ENCODE measurements at places on chromosomes 4 and X.

- DNase-seq = no peak
Measured at GRCh38 chr4:1187182-1187581, 14.8 kb upstream of the SPON2 start.

GRCh38 chr4:78083035-78083434 is 25.9 kb downstream of the FRAS1 start:
- DNase-seq = no peak

DNA sequence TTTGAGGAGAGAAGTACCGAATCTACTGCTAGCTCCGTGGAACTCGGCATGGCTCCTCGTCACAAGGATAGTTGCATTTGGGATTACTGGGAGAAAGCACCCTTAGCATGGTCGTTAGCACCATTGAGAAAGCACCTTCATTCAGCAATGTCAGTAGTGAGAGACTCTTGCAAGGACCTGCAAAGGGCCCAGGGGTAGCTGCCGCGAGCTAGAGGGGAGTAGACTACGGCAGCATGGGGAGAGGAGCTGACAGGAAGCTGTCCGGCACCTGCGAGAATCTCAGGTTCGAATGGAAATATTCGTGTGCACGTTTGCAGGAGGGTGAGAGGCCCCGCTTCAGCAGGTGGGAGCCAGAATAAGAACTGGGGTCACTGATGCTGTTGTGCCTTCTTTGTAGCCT is 20.2 kb downstream of the TLR10 start:
- no peak for DNase-seq

DNA sequence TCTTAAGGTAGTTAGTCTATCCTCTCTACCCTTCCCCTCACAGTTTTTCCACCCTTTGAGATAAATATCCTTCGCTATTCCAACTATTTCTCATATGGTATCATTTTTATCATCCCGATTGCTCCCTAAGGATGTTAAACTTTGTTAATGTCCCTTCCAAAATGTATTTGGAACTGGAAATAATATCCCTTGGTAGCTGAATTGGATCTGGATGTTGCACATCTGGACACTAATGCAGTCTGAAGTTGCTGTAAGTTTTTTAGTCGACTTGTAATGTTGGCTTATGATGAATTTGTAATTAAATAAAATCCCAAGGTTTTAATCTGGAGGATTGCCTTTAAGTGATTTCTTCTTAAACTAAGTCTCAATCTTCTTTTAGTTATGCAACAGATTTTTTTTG is 22.5 kb downstream of the XIAP start:
- no peak for DNase-seq

- peak; percentile 16 for DNase-seq
Measured at GRCh38 chrX:102808336-102808735, 87.8 kb downstream of the GPRASP3 start.

- DNase-seq = no peak
Measured at GRCh38 chrX:153827903-153828302, 2.4 kb downstream of the PDZD4 start.

- no peak for DNase-seq
Measured at GRCh38 chr4:21742326-21742725, 206.2 kb downstream of the KCNIP4 start.

DNA sequence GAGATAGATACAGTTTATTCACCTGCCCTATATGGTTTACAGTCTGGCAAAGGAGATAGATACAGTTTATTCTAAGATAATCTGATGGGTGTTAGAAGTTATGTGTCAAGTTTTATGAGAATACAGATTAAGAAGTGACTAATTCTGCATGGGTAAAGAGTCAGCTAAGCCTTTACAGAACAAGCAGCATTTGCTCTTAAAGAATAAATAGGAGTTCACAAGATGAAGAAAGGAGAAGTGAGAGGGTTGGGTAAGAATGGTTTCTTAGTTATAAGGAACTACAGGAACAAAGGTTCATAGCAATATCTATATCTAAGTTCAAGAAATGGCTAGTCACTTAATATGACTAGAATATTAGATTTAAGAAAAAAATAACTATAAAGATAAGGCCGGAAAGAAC is 47.6 kb downstream of the THOC2 start:
- no peak for DNase-seq

- DNase-seq = no peak
Measured at GRCh38 chrX:119072744-119073143, at the start of gene CT47C1. Gene CT47C1, plus strand, starts transcription at chrX:119072993. Its CDS starts 233 bp downstream, at chrX:119073226.

GRCh38 chr4:5368426-5368825 is 317.1 kb downstream of the STK32B start:
- no peak for DNase-seq

DNA sequence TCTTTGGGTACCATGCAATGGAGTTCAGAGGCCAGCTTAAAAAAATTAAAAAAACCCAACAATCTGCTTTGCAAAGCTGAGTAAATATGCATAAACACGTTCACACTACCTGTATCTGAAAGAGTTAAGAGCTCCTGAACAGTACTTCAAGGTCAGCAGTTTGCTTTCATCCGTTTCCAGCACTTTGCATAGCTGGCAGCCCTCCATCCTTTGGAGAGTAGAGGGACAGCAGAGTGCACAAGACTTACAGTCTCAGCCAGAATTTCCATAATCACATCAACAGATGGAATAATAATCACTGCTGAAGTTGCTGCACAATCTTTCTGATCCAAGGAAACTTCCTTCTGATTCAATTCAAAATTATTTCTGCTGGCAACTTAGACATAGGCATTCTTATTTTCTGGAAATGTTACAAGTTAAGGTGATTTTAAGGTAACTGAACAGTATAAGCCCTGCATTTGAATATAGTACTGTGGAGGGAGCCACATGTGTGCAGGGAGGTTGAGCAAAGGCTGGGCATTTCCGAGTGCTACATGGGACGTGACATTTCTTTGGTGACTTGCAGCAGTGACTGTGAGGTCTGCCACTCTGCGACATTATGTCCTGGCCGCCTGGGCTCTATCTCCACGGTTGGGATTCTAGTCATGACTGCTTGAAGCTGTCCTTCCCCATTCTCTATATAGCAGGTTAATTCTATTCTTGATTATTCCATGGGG is 73.5 kb upstream of the EMCN start:
- DNase-seq = no peak

DNA sequence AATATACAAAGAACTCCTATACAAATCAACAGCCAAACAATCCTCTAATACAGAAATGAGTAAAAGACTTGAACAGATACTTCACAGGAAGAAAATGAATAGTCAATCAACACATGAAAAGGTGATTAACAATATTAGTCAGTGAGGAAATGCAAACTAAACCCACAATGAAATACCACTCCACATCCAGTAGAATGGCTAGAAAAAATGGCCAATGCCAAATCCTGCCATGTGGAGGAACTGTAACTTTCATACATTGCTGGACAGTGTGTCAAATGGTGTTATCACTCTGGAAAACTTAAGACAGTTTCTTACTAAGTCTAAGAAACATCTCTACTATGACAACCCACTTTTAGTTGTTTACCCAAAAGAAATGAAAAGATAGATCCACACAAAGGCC is 59.5 kb downstream of the NSG1 start:
- no peak for DNase-seq

DNA sequence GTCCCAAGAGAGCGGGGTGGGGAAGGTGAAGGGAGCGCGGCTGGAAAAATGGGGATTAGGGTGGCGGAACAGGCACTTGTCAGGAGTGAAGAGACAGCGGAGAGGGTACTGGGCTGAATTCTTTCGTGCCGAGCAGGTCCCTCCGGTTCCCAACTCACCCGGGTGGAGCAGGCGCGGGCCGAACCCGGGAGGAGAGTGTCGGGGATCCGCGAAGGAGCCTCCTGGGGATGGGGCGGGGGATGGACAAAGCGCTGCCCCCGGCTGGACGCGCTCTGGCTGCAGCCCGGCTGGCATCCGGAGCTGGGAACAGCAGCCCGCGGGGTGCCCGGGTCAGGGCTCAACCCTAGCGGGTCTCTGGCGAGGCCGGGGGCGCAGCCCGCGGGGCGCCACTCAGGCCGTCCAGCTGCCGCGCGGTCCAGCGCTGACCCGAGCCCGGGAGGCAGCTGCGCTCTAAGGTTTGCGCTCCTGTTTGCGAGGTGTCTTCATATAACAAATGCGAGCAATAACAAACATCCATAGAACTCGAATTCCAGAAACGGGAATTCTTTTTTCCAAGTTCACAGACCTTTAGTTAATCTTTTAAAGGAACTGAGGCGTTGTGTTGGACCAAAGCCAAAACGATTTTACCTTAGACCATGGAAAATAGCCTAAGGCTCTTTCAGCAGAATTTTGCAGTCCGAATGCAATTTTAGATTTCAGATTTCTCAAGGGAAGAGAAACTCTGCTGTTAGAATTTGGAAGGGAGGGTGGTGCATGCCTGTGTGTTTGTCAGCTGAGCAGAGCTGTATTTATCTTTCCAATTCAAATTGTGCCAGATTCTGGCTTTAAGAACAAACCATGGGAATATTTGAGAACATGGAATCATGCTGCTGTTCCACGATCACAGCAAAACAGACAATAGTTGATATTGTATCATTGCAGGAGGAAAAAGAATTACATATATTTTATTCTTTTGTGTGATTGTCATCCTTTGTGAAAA is 744 bp downstream of the NPY5R start:
- DNase-seq = no peak

DNA sequence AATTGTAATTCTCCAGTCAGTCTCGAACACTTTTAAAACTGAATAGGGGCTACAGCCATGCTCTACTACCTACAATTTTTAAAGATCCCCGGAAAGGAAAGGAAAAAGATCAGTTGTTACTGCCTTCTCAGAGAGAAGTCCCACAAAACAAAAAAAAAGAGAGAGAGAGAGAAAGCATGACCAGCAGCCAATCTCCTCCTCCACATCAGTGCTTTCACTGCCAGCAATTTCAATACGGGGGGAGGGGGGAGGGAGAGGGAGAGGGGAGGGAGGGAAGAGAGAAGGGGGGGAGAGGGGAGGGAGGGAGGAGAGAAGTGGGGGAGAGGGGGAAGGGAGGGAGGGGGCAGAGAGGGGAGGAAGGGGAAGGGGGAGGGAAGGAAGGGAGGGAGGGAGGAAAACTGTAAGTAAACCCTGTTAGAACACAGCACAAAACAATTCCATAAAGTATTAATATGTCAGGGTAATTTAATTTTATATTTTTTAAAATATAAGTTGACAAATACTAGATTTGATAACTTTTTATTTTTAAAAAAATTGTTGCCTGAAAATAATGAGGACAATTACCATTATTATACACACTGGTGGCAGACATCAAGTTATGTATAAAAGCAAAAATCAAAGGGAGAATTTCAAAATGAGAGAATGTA is 108.0 kb downstream of the LRBA start:
- DNase-seq = no peak

DNA sequence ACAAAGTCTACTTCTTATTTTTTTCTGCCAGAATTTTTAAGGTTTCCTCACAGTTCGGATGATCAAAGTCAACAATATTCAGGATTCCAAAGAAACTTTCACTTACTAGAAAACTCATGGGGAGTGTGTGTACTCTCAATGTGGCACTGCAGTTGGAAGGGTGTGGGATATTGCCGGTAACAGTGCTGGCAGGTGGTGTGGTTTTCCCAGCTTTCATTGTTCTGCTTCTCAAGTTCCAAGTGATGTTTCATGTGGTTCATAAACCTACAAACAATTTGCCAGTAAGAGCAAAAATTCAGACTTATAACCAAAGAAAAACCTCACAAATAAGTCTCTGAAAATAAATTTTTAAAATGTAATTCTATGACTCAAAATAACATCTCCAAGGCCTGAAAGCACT is 39.8 kb downstream of the ZNF280C start:
- no peak for DNase-seq

DNA sequence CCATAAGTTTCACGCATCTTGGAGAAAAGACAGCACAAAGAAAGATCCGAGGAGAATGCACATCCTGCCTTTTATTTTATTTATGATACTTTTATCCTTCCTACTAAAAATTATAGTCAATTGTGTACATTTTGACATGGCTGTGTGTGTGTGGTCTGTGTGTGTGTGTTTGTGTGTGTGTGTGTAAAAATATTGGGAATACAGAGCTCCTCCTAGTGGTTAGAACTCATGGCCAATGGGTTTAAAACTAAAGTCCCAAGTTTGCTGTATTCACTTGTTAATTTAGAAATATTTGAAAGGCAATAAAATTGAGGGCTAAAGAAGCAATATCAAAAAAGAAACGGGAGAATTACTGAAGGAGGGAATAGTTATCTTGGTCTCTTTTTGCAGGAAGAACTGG is 47.5 kb downstream of the NKX6-1 start:
- no peak for DNase-seq

DNA sequence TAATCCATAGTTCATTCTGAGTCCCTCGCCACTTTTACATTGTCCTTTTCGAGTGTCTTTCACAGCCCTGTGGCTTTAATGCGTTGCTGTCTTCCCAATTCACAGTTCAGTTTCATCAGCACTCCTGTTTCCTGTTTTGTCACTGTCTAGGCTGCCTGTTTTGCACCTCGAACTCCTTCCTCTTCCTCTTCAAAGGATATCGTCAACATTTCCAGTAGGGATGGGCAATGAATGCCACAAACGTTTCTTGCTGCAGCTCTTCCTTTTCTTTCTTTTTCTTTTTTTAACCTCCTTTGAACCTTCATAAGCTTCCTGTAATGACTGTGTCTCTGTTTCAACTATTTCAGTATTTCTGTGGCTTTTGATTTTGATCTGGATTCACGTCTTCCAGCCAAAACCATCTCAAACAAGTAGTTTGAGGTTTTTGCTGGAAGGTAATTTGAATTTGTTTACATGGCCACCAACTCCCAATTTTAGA is 105.4 kb downstream of the ANXA3 start:
- no peak for DNase-seq

DNA sequence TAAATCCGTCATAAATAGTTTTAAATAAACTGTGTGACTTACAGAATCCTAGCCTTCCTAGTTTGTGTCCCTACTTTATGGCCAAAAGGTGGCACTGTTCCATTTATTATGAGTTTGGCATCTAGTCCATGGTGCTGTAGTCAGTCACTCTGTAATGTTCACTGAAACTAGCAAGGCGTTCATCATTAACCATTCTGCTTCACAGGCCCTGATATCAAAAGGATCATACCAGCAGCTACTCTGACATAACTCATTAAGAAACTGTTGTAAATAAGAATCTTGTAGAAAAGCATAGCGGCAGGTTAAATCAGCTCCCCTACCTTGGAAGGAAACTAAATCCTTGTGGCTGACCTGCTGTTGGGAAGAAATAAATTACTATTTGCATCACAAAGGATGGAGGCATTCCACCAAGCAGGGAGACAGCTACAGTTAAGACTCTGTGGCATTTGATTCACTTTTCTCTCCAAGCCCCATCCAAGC is 919.6 kb upstream of the DIAPH2 start:
- DNase-seq = no peak

DNA sequence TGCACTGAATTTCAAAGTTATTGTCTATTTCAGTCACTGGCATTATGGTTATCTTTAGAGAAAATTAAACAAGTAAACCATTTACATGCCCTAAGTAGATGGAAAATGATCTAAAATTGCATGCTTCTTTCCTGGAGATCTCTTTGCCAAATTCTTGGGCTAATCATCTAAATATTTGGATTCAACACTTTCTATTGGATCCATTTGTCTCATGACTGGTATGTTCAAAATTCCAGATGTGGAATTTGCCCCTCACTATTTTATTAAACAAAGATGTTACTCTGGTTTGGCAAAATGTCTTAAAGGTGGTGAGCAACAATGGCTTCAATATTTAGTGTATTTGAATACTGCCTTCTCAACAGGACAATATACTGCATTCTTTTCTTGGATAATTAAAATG is 147.5 kb upstream of the CASK start:
- DNase-seq = no peak

Data from fibroblast of skin of left quadriceps (primary cell).